ENCODE measurements at places on chromosomes 2 and 18.

DNA sequence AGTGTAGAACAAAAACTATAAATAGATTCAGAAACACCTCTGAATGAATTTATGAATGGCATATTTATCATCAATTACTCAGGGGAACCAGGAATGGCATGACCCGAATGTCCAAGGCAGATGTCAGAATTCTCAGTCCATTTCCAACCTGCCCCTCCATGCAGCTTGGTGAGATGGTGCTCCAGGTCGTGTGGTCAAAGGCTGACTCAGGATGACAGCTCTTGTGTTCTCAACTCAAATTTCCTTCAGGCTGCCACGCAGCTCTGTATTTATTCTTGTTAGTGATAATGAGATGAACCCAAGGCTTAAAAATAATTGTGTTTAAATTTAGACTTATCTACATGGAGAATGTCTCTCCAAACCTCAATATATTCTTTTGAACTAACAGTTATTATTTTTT lies 146.9 kb downstream of the METTL4 start:
- DNase-seq, result no peak

DNA sequence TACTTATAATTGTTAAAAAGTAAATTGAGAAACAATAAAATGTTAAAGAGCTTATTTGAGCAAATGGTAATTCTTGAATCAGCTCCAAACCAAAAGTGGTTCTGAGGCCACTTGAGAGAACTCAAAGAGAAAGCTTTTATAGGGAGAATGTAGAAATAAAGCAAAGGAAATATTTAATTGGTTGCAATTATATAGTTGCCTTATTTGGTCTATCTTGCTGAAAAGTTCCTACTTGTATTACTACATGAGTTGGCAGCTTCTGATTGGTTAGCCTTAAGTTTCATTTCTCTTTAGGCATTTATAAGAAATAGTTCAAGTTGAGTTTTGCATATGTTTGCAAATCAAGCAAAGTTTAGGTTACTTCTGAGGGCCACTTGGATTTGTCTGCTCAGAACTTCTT lies 38.1 kb downstream of the SCN2A start:
- DNase-seq, result no peak

DNA sequence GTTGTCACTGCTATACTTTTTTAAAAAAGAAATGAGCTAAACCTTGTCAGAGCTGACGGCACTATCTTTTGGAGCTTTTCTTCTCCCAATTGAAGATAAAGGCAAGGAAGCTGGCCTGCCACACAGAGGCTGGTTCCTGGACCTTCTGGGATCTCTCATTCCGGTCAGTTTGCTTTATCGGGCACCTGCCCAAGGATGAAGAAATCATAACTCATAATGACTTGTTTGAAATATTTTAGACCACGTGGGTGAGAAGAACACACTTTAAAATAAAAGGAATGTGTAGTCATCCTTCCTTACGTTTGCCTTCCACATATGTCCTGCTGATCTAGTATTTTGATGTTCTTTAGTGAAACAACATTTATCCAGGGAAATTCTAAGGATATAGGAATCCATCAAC lies 535.7 kb downstream of the DCC start:
- DNase-seq, result no peak

DNA sequence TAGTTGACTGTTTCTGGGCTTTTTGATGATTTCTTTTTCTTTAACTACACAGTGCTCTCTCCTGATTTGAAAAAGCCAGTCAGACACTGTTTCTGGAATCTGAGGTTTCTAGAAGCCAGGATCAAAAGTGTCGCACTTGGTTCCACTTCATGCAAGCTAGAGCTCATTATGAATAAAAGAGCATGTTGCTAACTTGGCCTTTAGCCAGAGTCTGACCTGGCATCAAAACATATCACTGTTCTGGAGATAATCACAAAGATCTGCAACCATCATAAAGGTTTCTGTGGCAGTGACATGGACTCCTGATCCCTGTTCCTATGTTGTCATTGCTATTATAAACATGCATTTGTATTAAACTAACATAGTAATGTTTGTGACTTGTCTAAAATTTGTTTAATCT lies 76.1 kb upstream of the MAPRE2 start:
- no peak for DNase-seq

DNA sequence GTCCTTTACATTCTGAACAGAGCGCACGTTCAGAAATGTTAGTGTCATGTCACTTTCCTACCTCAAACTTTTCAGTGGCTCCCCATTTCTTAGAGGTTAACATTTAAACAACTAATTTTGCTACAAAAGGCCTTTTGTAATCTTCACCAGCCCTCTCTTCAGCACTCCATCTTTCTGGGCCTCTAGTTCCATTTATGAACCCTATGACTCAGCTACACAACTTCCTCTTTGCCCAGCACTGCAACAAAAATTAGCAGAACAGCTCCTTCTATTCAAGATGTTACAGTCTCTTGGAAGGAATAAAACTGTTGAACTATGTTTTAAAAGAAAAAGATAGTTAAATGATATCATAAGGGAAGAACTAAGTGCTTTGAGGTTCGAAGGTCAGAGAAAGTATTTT lies 139.9 kb downstream of the VWC2L start:
- DNase-seq, result no peak

- DNase-seq, result no peak
Observed at GRCh38 chr18:71106701-71107100, 817.9 kb downstream of the SOCS6 start.

Data from esophagus squamous epithelium (tissue), 5 donors.